ENCODE measurements at places on chromosomes 4 and X.

- DNase-seq = no peak
Observed at GRCh38 chrX:118862979-118863378, 39.4 kb downstream of the ZCCHC12 start.

GRCh38 chr4:141099326-141099725 is 33.9 kb downstream of the RNF150 start:
- no peak for DNase-seq

GRCh38 chrX:42996861-42997260 is 218.9 kb upstream of the PPP1R2C start:
- DNase-seq = no peak

- DNase-seq = no peak
Observed at GRCh38 chr4:173091362-173091761, 77.2 kb upstream of the GALNT7 start.

DNA sequence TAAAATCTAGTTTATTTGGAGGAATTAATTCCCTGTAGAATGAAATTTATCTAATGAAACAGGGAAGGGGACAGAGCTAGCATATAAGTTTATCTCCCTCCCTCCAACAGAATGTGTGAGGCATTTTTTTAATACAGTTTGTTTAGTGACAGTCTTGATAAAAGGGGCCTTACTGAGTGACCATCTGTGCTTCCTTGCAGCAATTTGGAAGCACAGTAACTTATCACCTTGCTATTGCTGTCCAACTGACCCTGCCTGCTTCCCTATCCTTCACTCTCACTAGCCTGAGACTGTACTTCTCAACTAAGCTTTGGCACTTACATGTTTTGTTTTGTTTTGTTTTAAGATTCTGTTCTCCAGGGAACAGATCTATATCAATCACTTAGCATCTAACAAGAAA is 31.1 kb upstream of the KCTD8 start:
- DNase-seq = no peak

DNA sequence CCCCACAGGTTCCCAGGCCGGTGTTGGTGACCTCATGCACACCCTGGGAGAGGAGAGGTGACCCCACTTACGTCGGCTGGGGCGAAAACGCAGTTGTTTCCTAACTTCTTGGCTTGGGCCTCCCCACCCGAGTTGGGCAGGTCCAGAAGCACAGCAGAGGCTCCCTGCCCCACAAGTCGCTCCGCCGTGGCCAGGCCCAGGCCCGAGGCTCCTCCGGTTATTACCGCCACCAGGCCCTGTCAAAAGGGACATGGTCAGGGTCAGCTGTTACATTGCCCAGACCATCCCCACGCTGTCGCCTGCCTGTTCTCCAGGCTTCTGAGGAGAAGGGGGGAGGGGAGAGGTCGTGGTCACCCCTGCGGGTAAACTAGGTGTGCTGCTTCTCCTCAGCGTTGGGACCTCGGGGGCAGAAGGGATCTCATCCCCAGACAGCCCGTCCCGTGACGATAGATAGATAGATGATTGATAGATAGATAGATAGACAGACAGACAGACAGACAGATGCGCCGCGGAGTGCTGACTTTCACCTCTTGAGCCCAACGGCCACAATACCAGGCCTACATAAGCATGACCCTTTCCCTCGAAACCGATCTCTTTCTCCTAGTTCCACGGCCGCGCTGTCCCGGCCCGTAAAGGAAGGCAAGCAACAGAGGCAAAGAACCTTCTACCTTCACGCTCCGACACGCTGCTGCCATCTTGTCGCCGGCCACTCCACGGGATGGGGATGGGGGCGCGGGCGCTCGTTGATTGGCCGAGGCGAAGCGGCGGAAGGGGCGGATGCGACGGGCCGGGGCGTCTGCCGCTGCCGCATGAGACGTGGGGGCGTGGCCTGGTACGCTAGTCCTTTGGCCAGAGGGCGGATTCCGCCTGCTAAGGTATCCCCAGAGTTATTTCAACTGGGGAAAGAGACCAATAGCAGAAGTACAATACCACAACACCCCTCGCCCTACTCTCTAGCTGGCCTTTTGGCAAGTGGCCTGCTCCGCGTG is at the start of gene HSD17B10:
HSD17B10 (minus strand) TSS at position 720 of the 989 bp plus-strand sequence; CDS start at position 695, 25 bp downstream.
- peak; percentile 88 for DNase-seq

- no peak for DNase-seq
Observed at GRCh38 chr4:15385928-15386327, 41.9 kb upstream of the C1QTNF7 start.

GRCh38 chr4:121177246-121178137 is 13.4 kb upstream of the TNIP3 start:
- no peak for DNase-seq

DNA sequence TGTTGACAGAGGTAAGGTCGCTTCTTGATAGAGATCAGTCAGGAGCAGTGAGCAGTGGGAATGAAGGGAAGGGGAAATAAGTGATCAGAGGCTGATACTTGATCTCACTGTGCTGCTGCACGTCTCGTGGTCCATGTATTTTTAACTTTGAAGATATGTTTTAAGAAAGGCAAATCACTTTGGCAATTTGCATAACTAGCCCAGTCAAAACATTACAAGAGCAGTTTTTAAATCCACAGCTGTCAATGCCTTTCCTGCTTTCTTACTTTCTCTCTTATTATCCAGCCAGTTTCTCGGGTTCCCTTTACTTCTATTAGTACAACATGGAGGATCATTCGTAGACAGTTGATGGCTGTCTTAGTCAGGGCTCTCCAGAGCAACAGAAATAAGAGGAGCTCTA is 472.8 kb downstream of the TMA16 start:
- no peak for DNase-seq

DNA sequence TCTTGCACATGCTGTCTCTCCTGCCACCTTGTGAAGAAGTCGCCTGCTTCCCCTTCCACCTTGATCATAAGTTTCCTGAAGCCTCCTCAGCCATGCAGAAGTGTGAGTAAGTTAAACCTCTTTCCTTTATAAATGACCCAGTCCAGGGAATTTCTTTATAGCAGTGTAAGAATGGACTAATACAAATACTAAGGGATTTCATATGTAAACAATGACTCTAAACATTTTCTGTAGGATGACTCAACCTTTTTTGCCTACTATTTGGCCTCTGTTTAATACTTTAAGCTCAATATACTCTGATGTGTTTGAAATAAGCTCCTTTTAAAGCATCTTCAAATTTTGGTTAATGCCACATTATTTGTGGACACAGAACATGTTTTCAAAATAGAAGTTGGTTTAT is 813.5 kb upstream of the SLIT2 start:
- DNase-seq = no peak

DNA sequence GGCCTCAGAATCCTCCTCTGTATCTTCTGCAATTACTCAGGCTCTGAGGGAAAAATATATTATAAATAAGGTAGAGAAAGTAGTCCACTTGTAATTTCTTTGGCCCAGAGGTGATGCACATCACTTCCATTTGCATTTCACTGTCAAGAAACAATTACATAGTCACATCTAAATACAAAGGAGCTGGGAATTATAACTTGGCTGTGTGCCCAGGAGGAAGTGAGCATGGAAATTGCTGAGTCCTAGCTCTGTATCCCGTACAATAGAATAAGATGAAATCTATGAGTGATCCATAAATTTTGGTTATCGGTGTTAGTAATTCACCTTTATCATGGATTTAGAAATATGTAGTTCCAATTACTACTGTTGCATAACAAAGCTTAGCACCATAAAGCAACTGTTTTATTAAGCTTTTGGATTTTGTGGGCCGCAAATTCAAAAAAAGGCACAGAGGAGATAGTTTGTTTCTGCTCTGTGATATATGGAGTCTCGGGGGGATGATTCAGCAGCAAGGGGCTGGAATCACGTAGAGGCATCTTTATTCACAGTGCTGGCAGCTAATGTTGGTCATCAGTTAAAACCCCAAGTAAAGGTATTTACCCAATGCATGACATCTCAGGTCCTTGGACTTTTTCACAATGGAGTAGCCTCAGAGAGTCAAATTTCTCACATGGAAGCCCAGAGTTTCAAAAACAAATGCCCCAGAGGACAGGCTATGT is 241.4 kb upstream of the GALNT7 start:
- no peak for DNase-seq

DNA sequence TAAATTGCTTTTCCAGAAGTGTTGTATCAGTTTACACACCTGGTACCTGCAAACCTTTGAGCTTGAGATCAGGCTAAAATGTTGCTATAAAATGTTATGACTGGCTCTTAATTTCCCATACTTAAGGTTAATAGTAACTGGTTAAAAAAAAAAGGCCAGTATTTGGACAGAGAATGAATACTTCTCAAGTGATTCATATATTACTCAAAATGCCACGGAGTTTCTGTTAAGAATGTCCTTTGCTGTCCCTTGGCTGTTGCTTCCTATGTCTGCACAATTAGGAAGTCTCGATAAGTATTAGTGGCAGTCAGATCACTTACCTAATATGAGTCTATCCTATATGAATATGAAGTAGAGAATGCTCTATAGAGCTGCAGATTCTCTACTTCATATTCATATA is 232.2 kb upstream of the IGFBP7 start:
- no peak for DNase-seq

- DNase-seq = no peak
Observed at GRCh38 chr4:69951602-69952001, 13.9 kb downstream of the CSN2 start.

GRCh38 chr4:139593091-139593564 is 37.1 kb upstream of the SETD7 start:
- no peak for DNase-seq

GRCh38 chrX:37918168-37918567 is 70.8 kb upstream of the DYNLT3 start:
- no peak for DNase-seq

DNA sequence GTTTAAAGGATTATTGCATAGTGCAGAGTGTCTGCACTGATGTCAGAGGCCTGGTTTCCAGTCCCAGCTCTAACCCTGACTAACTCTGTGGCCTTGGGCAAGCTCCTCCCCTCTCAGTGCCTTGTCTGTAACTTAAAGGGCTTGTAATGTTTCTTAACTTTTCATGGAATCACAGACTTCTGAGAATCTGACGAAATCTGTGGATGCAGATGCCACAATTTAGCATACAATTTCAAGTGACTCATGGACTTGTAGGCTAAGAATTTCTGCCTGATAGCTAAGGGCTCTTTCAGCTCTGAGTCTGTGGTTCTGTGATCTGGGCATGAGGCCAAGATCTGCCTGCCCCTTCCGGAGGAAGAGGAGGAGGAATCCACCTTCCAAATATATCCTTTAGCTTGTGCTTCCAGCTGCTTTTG is 236.9 kb downstream of the AR start:
- no peak for DNase-seq

DNA sequence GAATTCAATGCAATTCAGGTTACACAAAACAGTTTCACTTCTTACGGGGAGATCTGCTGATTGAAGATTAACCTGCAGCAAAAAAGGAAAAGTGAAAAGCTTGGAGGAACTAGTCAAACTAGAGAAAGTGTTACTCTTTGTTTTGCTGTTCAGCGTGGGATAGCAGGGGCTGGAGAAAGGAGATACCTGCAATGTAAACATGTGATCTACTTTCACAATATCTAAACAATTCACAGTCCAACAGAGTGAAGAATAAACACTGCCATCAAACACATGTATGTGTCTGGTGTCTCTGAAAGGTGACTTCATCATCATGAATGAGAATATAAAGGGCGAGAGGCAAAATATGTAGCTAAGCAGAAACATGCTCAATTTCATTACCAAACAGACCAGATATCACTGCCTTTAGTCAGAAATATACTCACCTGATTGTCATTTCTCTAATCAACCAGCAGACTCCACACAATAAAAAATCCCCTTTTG is 26.4 kb downstream of the NIPAL1 start:
- DNase-seq = no peak

DNA sequence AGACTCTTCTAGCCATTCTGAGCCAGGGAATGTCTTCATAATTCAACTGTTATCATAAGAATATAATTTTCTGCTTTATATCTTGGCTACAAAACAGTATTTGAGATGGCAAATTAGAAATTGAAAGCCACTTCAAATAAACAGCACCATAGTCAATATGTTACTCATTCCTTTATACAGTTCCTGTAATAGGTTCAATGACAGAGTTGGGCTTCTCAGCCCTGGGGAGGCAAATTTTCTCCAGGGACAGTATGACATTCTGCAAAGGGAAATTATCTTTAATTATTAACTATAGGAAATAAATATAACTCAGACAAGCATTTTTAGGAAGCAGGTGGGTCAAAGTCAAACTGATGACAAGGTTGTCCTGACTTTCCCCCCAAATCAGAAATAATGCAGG is 71.9 kb upstream of the RPS6KA6 start:
- no peak for DNase-seq

- no peak for DNase-seq
Observed at GRCh38 chr4:109278594-109279031, 23.8 kb downstream of the COL25A1 start.

GRCh38 chr4:16082426-16083240 is 1.2 kb downstream of the PROM1 start:
- no peak for DNase-seq

- no peak for DNase-seq
Observed at GRCh38 chrX:142828129-142828528, 197.6 kb upstream of the SPANXN4 start.

GRCh38 chr4:152957437-152958171 is 21.5 kb downstream of the FHDC1 start:
- DNase-seq = no peak

GRCh38 chrX:30489323-30489722 is 88.2 kb downstream of the TASL start:
- DNase-seq = no peak

DNA sequence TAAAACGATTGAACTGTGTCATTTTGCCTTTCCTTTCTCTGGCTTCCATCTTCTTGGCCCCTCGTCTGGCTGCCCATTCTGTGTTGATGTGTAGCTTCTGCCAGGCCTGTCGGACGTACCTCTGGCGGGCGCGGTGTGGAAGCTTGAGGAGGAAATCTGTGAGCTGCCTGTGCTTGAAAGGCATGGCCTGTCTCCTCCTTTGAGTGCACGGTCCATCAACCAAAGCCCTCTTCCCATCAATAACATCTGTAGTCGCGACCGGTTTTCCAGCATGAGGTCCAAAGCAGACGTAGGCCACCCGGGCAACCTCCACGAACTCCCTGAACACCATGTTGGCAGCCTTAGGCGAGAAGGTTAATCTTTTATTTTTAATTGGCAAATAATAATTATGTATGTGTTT is 202.7 kb downstream of the CRLF2 start:
- no peak for DNase-seq

DNA sequence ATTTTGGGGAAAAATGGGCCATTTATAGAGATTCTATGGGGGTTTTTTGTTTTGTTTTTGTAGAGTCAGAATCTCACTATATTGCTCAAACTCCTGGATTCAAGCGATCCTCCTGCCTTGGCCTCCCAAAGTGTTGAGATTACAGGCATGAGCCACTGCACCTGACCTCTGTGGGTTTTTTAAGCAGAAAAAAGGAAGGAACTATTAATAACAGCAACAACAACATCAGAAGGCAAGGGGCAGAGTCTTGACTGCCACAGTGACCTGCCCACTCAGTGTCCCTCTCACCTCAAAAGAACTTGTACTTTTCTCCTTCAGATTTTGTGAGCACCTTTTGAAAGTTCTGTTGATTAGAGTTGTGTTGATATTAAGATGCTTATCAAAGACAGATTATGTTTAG is 48.1 kb downstream of the FNIP2 start:
- no peak for DNase-seq

Data from stimulated activated naive CD4-positive, alpha-beta T cell treated with Interleukin-2 at 50 U/mL for 16 hours (primary cell).